ENCODE measurements at places on chromosomes 2 and 18.

DNA sequence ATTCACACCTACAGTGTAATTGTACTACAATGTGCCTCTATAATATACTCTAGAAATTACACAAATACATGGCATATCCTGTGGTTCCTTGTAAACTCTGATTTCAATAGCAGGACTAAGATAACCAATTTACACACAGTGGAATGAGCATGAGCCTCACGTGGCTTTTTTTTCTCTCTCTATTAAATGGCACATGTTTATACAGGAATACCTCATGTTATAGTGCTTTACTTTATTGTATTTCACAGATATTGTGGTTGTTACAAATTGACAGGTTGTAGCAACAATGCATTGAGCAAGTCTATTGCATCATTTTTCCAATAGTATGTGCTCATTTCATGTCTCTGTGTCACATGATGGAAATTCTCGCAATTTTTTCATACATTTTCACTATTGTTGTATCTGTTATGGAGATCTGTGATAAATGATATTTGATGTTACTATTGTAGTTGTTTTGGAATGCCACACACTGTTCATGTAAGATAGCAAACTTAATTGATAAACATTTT lies 260.0 kb downstream of the FSIP2 start:
- DNase-seq: no peak

DNA sequence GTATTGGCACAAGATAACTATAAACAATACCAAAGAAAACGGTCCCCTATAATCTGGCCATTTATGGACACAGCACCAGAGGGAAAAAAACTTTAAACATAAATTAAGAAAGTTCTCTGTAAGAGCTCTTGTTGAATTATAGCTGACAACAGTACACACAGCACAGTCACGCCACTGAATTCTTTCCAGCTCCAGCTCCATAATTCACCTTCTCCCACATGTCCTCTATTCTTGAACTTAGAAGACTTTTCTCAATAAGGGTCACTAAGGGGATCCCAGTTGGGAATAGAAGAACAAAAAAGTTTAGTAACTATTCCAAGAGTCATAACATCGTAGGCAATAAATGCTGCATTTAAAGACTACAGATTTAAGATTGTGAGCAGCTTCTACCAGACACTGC lies 124.6 kb upstream of the CYP1B1 start:
- no peak for DNase-seq

- DNase-seq: peak; percentile 98
Observed at GRCh38 chr2:38602732-38603401, at the start of gene HNRNPLL. Gene HNRNPLL, minus strand, starts transcription at chr2:38602928. Its CDS starts 302 bp downstream, at chr2:38602626.

DNA sequence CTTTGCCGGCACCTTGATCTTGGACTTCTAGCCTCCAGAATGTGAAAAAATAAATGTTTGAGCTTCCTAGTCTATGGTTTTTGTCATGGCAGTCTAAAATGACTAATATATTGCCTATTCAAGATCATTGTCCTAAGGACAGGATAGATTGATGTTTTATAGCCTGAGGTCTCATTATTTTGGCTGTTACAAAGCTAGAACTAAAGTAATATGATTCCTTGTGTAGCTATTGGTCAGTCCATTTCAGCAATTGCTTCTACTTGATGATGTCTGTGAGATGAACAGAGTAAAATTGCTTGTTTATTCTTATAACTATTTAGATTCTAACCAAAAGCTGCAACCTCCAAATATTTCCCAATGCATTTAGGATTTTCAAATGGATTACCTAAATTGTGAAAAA lies 145.0 kb downstream of the HRH4 start:
- no peak for DNase-seq

DNA sequence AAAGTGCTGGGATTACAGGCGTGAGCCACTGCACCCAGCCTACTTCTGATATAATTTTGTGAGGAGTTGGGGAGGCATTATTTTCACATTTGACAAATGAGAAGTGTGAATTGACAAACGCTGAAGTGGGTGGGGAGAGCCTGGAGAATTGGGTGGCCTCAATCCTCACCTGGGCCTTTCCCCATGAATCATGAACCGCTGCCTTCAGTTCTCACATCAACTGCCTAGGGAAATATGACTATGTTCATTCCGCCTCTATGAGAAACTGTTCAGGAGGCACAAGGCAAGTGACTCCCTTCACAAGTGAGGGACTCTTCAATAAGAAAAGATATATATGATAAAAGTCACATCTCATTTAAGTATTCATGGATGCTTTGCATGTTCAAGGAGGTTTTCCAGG lies 96.6 kb upstream of the RND3 start:
- DNase-seq: no peak

DNA sequence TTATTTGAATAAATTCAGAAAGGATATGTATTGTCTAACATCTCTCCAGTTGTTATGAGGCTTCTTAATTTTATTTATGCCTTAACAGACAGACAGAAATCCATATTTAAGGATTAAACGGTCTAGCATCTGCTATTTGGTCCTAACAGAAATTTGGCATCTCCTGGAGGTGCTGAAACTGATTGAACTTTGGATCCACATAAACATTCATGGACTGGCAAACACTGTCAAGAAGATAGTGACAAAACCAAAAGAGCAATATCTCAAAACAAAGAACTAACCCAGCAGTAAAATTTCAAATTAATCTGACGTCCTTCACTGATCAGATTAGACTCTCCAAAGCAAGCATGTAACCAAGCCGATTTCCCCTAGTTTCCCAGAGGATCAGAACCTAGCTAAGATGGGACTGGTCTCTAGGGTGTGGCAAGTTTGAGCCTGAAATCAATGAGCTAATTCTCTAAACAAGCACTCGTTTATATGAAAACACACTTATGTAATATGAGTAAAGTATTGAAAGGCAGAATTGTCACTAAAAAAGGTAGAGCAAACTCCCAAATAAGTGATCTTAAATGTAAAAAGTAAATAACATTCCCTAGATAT lies 139.5 kb downstream of the NOL4 start:
- DNase-seq: no peak

GRCh38 chr2:149330127-149331022 lies at the start of gene LYPD6:
Gene LYPD6, plus strand, starts transcription at chr2:149330587. Its CDS starts 107,122 bp downstream, at chr2:149437709.
- DNase-seq: no peak

DNA sequence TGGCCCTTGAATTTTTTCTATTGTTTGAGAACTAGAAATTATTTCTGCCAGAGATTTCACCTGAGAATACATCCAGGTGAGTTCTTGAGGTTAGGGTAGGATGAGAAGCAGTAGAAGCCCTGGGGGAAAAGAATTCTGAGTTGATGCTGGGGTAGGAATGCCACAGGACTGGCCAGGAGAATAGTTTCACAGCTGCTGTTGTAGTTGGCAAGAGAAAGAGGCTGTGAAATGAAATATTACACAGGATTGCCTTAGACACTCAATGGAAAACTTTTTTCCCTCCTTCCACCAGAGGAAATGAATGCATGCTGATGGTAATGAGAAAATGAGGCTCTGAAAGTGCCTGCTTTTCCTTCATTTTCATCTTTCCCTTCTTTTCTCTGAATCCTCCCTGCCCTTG lies 54.6 kb downstream of the PRKCE start:
- no peak for DNase-seq

- no peak for DNase-seq
Observed at GRCh38 chr2:69080071-69080470, 67.1 kb downstream of the ANTXR1 start.

DNA sequence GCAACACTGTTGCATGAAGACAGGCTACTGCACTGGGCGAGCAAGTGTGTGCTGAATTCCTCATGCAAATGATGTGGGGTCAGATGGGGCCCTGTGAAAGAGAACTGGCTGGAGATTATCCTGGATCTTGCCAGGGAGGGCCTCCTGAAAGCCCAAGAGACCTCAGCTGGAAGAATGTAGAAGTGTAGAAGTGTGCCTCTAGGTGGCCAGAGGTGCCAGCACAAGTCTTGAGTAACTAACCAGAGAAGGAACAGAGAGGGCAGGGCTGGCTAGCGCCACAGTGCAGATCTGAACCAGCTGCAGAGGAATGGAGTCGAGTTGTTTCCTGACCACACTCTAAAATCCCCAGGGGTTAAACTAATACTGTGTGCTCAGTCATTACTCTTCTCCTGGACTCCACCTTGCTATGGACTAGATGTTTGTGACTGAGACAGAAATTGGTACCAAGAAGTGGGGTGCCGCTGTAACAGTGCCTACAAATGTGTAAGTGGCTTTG lies 399.3 kb downstream of the LRATD1 start:
- DNase-seq: no peak

DNA sequence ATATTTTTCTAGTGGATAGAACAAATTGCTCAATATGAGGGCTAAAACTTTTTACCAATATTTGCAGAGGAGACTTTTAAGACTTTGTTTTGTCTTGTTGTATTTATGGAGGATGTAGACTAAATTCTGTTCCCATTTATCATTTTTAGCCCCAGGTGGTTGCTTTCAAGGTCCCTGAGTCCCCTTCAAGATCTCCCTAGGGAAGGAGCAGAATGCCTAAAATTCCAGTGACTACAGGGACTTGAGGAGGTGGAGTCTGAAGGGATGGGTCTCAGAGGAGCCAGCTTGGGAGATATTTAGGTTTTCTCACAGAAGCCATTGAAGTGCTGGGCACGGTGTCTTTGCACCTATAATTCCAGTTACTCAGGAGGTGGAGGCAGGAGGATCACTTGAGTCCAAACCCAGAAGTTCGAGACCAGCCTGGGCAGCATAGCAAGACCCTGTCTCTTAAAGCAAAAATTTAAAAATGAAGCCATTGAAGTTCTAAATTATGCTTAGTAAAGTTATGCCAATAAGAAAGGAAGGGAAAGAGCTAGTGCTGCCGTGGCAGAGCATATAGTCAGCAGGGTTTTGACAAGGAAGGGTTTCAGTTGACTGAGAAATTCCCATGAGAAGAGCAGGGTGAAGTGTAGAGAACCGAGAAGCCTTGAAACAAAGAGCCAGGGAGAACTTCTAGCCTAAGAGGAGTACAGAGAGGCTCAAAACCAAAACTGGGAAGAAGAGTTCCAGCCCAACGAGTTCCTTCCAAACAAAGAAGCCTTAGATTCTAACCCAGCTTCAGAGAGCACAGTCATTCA lies 43.4 kb downstream of the COMMD1 start:
- DNase-seq: no peak

GRCh38 chr18:3867864-3868311 lies 417.9 kb downstream of the TGIF1 start:
- DNase-seq: no peak

DNA sequence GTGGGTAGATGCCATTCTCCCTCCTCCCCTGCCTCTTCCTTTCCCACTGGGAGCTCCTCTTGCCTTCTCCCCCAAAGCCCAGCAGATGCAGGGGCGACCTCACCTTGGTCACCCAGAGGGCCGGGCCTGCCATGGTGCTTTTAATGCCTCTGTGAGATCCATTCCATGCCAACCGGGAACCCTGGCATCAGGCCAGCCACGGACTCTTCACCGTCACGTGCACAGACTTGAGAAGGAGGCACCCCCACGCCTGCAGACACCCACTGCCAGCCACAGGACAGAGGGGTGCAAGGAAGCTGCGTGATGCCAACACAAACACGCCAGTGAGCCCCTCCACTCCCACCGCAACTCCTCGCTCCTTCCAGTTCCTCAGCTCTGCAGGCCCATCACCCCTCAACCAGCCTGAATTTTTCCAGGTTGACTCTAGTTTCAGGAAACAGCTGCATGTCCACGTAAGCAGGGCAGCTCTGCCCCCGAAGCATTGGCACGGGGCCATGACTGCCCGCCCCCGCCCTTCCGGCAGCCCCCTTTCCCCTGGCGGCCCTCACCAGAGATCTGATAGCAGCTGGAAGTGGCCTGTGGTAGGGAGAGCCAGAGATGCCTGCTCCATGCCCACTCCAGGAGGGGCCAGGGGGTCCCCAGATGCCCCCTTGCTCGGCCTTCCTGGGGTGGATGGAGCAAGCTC lies 50.8 kb downstream of the DNMT3A start:
- no peak for DNase-seq

DNA sequence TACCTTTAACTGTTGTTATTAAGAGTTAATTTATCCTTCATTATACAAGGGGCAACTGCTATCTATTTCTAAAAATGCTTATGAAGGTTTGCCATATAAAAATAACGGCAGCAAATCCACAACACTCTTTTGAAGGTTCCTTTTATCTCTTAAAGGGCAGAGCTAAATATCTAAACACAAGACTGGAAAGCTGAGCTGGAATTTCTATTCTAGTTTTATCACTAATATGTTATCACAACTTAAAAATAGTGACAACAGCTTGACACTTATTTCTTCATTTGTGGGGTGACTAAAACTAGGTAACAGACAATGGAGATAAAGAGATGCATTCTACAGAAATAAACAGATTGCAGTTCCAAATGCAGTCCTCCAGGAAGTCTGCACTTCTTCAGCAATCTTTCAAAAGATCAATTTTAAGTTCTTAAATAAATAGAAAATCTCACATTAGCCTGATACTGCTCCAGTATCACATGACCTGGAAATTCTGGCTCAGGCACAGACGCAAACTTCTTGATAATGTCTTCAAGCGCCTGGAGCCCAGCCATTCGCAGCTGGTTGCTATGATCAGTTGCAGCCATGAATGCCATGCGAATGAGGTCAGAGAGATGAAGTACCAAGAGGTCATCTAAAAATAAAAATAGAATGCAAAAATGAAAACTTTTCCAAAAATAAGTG lies 54.0 kb upstream of the STRN start:
- no peak for DNase-seq

DNA sequence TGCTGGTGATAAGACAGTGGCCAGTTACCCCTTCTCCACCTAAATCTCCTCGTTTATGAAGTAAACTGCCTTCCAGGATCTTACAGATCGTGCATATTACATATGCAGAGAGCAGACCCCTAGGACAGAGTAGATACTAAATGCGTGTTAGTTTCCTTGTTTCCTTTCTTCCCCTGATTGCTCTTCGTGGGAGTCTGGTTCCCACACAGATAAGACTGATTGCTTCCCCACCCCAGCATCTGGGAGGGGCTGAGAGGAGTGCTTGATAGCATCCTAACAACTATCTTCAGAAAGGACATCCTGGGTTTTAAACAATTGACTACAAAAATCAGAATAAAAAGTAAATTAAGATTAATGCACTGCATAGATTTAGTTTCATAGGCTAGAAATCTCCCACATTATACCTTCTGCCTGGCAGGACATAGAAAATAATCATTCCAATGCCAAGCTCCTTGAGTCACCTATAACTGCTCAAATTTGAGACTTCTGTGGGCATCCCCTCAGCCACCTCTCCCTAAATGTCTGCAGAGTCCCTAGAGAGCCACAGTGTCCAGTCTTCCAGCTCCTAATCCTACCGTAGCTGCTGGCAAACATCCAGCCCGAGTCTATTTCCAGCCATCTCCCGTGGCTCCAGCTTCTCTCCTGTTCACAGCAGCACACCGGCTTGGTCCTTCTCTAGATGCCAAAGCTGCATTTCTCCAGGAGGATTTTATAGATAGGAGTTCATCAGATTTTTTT lies 128.3 kb downstream of the LRRC30 start:
- DNase-seq: no peak
